ENCODE measurements at places on chromosomes 7 and 10.

DNA sequence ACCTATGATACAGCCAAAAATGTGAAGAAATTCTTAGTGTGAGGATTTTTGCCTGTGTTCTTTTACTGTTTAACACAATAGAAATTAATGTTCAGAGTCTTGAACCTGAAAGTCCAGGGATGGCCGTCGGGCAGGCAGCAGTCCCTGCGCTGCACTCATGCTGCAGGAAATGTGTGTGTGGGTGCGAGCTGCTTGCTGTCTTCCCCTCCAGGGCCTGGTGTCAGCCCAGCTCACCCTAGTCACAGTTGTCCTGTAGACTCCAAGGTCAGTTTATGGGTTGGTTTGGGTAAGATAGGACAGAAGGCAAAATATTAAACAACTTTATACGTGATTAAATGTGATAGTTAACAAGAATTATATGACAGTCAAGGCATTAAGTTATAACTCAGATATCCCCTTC lies 78.7 kb downstream of the DYNC2I1 start:
- no peak for DNase-seq

GRCh38 chr7:44246396-44247113 lies 45.8 kb downstream of the YKT6 start:
- DNase-seq = no peak

GRCh38 chr7:149286811-149287400 lies 24.9 kb downstream of the ZNF783 start:
- peak; percentile 38 for DNase-seq

GRCh38 chr7:49692516-49692915 lies 80.9 kb upstream of the VWC2 start:
- DNase-seq = no peak

DNA sequence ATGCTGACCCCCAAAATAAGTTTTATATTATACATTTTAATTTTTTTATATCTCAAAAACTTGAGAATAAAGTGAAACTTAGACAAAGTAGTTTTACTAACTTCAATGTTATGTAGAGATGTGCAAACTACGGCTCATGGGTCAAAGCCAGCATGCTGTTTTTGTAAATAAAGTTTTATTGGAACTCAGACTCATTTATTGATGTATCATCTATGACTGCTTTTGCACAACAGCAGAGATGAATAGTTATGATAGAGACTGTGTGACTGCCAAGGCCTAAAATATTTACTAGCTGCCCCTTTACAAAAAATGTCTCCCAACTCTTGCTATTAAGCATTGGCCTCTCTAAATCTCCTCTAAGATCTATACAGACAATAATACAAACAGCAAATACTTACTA lies 12.4 kb downstream of the MTPN start:
- DNase-seq = no peak

- DNase-seq = no peak
Observed at GRCh38 chr7:107957436-107957835, 45.5 kb downstream of the LAMB1 start.

- no peak for DNase-seq
Observed at GRCh38 chr10:133252223-133252552, 14.5 kb downstream of the VENTX start.

DNA sequence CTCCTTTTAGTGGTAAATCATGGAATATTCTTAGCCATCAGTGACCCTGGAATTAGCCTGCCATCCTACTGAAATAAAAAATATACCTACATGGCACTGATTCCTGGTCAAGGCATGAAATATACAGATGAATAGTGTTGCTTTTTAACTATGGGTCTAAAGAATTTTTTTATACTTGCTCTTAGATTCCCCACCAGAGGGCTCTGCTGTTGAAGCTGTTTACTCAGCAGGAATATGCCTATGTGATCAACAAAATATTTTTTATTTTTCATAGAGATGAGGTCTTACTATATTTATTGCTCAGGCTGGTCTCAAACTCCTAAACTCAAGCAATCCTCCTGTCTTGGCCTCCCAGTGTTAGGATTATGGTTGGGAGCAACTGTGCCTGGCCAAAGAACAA lies 13.5 kb downstream of the ZC3HC1 start:
- DNase-seq = no peak

GRCh38 chr7:117470777-117471176 lies 9.0 kb upstream of the CFTR start:
- peak; percentile 44 for DNase-seq

GRCh38 chr7:7870555-7870954 lies 98.0 kb upstream of the GLCCI1 start:
- no peak for DNase-seq

DNA sequence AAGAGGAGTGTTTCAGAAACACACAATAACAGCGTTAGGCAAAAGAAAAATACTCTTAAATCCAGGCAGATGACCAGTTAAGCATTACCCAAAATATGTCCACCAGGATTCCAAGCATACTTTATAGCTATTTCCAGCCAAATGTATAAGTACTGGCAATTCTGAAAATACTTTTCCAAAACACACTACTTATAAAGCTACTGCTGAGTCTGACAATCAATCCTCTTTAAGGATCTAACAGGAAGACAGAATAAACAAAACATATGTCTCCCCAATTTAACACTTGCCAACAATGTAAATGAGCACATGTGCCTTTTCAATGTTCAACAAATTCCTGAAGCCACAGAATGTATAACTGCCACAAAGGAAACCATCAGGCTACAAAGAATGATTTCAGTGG lies 370.9 kb downstream of the SORCS1 start:
- no peak for DNase-seq
